Substantia nigra (tissue), 51 donors: ENCODE measurements at places on chromosomes 16 and 17.

GRCh38 chr16:57687363-57687929 lies 7.2 kb upstream of the DRC7 start:
- no peak for DNase-seq

- peak; percentile 16 for DNase-seq
Measured at GRCh38 chr16:4288148-4288921, 15.5 kb upstream of the TFAP4 start.

- DNase-seq = no peak
Measured at GRCh38 chr16:14322186-14322585, 251.1 kb downstream of the MRTFB start.

- DNase-seq = no peak
Measured at GRCh38 chr16:51556694-51557340, 405.7 kb upstream of the SALL1 start.

GRCh38 chr17:27353033-27353460 lies 59.1 kb downstream of the WSB1 start:
- DNase-seq = no peak

- DNase-seq = no peak
Measured at GRCh38 chr17:17900615-17901520, 64.1 kb upstream of the SREBF1 start.

GRCh38 chr16:18959031-18959505 lies 24.7 kb upstream of the TMC7 start:
- DNase-seq = no peak

- no peak for DNase-seq
Measured at GRCh38 chr17:6455321-6455705, 11.1 kb downstream of the PIMREG start.

- no peak for DNase-seq
Measured at GRCh38 chr17:28370035-28370743, at the start of gene VTN. TSS of gene VTN (minus strand) at chr17:28370307. CDS start at chr17:28370203, 104 bp downstream.

GRCh38 chr16:70267516-70267915 lies 15.8 kb upstream of the EXOSC6 start:
- no peak for DNase-seq

- DNase-seq = no peak
Measured at GRCh38 chr16:27320261-27321012, 6.7 kb downstream of the IL4R start.

GRCh38 chr16:2962334-2963073 lies 1.6 kb upstream of the KREMEN2 start:
- DNase-seq = no peak

DNA sequence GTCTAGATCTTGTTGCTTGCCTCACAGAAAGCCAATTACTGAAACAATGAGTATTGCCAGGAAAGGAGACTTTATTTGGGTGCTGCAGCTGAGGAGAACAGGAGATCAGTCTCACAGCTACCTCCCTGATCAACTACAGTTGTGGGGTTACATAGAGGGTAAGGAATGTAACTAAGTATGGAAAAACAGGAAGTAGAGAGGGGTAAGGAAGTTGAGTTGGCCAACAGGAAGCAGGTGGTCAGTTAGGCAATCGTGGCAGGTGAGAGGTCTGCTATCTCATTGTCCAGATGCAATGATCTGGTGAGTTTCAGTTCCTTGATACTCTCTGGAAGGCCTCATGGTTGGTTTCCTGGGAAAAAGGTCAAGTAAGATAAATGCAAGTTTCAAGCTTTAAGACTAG lies 333.1 kb upstream of the GOT2 start:
- no peak for DNase-seq

DNA sequence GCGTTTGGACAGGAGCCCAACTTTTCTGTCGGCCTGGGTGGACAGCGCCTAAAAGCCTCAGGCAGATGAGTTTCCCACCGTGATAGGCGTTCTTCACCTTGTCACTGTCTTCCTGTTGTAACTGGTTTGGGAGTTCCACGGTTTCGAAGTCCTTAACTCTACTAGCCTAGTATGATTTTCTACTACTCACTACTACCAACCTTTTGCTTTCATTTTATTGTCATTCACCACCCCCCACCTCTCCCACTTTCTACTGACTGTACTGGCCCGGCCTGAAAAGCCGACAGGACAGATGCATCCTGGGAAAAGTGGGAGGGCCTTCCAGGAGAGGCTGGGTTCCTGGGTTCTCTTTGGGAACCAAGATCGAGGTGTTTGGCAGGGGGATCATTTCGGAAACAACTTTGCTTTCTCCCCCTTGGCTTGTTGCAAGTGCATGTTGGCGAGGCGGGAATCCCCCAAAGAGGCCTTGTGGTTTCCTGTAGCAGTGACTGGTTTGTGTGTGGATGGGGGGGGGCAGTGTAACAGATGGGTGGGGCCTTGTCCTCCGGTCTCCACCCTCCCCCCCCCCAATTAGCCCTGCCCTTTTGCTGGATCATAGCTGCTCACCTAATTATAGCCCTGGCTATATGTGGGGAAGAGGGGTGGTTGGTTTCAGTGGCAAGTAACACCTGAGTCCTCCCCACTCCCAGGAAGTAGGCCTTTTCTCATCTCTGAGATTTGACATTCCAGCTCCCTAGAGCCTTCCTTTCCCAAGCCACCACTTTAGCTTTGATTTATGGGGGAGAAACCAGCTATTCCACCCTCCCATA lies 1.4 kb downstream of the EIF5A start:
- peak; percentile 62 for DNase-seq

- DNase-seq = no peak
Measured at GRCh38 chr17:27087935-27088766, 205.8 kb upstream of the WSB1 start.

DNA sequence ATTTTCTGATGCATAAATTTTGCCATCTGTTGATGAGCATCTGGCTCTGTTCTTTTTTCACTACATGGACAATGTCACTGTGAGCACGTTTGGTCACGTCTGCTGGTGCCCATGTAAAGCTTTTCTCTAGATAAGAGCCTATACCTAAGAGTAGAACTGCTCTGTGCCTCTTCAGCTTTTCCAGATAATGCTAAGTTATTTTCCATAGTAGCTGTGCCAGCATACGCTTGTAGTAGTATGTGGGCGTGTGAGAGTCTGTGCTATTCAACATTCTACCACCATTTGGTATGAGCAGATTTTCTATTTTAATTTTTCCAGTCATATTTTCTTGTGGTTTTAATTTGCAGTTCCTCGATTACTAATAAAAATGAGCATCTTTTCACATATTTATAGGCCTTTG lies 33.2 kb downstream of the VPS35L start:
- no peak for DNase-seq

GRCh38 chr16:10932959-10933710 lies 9.1 kb downstream of the DEXI start:
- no peak for DNase-seq

GRCh38 chr17:76556765-76557367 lies 17.0 kb downstream of the PRCD start:
- DNase-seq = no peak
